ENCODE measurements at places on chromosomes 1 and 21.

DNA sequence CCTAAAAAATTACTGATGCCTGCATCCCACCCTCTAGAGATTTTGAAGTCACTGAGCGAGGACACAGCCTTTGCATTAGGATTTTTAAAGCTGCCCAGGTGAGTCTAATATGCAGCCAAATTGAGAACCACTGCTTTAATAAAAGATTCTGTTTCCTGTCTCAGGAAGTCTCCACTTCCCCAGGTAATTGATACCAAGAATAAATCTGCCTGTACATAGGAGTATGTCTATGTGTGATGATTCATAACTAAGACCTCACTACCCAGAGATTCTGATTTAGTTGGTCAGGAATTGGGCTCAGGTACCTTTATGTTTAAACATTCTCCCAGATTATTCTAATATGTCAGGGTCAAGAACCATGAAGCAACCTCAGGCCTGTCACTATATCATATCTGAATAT is 108.8 kb upstream of the ARTN start:
- no peak for DNase-seq

DNA sequence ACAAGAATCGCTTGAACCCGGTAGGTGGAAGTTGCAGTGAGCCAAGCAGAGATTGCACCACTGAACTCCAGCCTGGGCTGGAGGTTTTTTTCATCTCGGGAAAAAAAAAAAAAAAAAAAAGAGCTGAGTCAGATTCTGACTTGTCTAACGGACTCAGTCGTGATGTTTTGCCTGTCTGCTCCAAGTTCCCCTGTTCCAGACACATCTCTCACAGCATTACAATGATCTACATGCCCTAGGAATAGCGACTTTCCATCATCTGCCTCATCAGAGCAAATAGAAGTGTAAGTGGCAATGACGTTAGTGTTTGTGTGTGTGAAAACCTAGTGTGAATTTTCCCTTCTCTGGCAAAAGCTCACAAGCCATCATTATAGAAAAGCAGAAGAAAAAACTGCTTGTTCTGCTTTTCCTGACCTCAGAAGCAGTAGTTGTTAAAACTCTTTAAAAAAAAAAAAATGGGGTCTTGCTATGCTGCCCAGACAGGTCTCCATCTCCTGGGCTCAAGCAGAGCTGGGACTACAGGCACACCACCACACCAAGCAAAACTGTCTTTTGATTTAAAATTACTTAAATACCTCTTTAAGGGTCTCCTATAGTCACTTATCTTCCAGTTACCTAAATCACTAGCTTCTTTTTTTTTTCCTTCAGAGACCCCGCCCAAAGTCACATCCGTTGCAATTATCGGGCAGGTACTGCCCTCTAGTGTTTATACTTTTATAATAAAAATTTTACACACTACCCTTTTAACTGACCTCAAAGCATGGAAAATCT is 37.3 kb downstream of the PLEKHO1 start:
- DNase-seq, result peak; percentile 56

DNA sequence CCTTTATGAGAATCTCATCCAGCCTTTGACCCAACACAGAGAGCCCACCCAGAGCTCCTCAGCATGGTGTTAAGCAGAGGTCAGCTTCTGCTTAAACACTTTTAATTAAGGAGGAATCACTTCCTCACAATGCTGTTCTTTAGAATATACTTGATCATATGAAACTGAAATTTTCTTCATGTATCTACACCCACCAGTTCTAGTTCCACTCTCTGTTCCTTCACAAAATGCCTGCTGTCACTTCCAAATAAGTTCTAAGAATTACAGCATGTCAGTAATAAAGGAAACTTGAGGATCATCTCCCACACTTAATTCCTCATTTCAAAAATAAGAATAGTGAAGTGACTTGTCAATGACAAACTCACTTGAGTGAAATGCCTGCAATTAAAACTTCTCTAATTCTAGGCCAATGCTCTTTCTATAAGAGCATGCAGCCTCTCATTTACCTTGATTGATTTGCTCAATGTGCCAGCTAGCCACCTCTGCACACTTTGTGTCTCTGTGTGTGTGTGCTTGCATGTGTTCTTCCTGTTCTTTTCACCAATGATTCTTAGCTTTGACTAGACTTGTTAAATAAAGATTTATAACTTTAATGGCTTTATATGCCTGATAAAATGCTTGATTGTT is 356.3 kb downstream of the PLPP3 start:
- DNase-seq, result no peak

DNA sequence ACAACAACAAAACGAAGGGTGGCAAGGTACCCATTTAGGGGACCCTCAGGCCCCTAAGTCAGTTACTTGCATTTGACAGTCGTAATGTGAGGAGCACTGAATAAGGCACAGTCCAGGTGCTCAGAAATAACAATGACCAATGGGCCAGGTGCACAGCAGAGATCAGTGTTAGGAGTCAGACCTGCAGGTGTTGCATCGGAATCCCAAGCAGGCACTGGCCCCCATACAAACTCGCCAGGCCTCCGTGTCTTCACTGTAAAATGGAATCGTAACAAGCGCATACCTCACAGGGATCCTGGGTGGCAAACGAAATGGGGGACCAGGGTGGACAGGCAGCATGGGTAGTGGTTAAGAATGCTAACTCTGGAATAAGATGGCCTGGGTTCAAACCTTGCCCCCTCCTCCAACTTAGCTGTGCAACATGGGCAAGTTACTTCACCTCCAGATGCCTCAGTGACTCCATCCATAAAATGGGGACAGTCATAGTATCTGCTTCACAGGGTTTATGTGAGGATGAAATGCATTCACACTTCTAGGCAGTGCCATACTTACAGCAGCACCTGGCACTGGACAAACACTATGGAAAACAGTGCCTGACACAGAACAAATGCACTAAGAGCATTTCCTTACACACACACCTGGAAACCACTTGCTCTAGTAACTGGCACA is 20.2 kb downstream of the RCAN1 start:
- DNase-seq, result no peak

DNA sequence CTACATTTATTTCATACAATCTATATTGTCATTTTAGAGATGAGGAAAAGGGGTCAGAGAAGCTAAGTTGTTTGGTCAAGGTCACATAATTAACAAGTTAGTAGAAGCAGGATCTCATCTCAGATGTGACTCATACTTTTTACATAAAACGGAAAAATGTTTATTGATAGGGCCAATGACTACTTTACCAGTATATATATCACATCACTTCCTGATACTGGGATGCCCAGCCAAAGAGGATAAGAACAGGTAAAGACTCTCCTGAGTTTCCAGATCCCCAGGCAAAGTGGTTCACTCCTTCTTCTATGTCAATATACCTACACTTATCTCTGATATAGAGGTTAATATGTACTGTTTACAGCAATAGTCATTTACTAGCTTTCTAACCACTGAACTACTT is 21.0 kb downstream of the YIPF1 start:
- no peak for DNase-seq

- DNase-seq, result no peak
These were observed 24.8 kb downstream of the ST6GALNAC5 start for GRCh38 chr1:76891931-76892622.

DNA sequence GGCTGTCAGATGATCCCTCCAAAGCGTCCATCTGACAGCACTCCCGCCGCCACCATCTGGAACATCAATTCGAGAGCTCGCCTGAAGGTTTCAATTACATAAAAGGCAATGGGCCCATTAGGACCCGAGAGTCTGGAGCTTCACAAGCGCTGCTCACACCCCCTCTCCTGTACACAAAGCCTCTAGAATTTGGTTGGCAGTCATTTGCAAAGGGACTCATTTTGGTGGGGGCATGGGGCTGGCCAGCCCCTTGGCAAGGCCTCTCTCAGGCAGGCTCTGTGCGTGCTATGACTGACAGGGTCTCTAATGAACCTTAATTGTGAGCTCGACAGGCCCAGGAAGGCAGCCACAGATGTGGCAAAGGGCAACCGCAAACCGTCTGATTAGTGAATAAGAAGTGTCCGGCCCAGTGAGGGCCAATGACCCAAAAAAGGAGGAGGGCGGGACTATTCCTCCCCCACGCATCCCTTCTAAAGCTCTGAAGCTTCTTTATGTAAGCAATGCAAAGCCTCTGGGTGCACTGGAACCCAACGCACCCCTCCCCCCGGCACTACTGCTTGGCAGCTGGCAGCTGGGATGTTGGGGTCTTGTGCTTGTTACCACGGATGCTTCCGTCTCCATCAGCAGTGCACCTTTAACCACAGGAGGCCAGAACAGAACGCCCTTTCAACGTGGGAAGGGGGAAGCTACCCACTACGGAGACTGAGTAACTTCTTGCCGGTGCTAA is 79.4 kb downstream of the CAPZB start:
- DNase-seq, result no peak

GRCh38 chr1:76547916-76548315 is 319.4 kb upstream of the ST6GALNAC5 start:
- no peak for DNase-seq

DNA sequence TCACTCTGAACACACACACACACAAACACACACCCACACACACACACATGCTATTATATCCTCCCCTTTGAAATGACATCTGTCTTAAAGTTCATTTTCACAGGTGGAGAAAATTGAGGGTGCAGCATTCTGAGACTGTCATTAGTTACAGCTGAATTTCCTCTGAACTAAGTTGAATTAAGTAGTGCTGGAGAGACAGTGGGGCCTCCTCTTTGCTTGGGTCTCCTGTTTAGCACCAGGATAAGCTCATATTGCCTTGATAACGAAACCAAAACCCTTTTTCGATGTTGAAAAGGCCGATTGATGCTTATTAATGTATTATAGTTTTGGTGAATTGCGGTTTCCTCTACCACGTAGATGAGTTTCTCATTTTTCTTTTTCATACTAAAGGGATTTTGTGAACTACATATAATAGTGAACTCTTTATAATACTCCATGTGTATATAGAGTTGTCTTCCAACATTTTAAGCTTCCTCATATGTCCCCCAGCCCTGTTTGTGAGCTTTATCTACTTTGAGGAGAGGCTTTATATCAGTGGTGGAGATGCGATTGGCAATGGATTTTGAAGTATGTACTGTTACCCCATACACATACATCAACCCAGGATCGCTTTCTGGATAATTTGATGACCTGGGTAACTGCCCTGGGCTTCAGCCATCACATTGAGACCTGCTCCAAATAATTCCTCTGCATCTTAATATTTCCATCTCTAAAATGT is 17.4 kb downstream of the DYNLT5 start:
- peak; percentile 33 for DNase-seq
